Nucleus accumbens (tissue), 56 donors: ENCODE measurements at places on chromosomes 7 and 10.

GRCh38 chr7:75758491-75758890 lies 13.5 kb downstream of the CCL26 start:
- DNase-seq: no peak

DNA sequence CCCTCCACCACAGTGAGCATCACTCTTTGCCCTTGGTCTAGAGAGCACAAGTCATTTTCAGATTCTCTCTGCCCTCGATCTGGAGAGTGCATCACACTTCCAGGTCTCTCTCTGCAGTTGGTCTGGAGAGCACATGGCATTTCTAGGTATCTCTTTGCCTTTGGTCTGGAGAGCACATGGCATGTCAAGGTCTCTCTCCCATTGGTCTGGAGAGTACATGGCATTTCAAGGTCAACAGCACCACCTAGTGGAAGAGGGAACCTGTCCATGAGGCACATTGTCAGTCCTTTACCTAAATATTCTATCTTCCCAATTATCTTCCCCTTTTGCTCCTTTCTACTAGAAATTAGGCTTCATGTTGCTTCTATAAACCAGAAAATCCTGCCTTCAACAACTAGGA lies 1139.4 kb downstream of the XPNPEP1 start:
- no peak for DNase-seq

DNA sequence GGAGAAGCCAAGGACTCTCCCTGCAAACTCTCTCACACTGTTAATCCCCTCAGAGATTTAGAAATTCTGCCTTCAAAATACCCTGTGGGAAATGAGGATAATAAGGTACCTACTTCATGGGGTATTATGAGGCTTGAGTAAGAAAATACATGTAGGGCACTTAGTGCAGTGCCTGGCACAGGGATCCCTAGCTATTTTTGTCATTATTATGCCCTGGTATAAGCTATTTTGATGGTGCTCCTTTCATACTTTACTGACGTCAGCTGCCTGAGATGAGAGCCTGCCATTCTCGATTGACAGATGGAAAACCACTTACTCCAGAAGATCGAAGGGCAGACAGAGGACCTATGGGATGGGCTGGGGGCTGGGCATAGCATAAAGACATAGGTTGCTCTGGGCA lies 30.1 kb downstream of the MKX start:
- no peak for DNase-seq

DNA sequence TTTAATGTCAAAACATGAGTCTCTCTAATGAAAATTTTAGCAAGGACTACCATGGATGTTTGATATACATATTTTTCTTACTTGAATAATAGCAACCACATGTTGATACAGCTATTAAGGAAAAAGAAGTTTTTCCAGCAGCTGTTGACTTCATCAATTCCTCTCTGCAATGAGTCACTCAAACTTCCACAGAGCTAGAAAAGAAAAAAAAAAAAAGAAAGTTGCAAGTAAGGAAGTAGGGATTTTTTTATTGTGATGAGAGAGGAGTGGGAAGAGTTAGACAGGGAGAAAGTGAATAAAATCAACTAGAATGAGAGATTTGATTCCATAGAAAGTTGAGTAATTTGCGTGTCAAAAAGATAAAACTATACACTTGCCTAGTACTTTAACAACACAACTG lies 46.2 kb downstream of the CAV1 start:
- no peak for DNase-seq

- no peak for DNase-seq
Observed at GRCh38 chr10:76879116-76879913, 758.3 kb downstream of the KCNMA1 start.

DNA sequence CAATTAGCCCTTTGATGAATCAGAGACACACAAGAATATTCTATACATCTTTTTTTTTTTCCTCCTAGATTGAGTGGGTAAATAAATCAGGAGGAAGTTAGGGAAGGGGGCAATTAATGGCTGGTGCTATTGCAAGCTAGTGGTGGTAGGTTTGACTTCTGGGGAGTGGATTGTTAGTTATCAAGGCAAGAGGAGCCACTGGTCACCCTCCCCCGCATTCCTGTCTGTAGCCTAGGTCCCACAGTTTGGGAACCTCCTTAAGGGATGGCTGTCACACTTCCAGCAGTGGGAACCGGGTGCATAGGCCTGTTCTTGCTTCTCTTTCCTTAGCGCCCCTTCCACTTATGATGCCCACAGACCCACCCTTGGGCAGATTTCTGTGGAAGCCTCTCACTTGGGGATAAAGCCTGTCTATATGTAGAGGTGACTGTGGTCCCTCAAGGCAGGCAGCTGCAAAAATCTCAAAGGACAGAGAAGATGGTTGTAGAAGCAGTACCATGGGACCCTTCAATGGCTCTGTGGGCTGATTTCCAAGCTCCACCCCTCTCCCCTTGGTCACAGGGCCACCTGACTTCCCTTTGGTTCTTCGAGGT lies 2.3 kb upstream of the ADCK2 start:
- no peak for DNase-seq

- no peak for DNase-seq
Observed at GRCh38 chr7:20503278-20503950, 112.1 kb upstream of the ABCB5 start.

GRCh38 chr7:110336423-110336822 lies 754.5 kb upstream of the LRRN3 start:
- DNase-seq: no peak

DNA sequence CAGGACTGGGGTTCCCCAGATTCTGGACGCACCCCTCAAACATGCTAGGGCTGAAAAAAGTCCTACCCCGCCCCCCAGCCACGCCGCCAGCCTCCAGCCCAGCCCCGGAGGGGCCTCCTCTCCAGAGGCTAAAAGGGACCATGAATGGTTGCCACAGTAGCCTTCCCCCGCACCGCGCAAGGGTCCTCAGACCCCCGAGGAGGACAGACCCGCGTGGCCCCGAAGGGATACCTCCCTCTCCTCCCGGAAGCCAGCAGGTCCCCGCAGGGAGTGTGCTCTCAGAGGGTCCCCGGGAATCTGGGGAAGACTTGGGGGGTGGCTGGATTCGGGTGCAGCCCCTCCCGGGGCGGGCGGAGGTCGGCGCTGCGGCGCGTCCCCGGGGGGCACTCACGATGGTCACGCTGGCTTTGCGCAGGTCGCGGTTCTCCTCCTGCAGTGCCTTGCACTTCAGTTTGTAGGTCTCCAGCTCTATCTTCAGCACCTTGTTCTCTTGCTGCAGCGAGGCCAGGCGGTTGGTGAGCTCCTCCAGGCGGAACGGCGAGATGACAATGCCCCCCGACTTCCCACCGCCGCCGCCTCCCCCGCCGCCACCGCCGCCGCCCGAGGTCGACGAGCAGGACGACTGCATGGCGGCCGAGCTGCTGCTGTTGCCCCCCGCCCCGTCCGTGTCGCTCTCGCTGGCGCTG lies 482 bp downstream of the CCDC6 start:
- DNase-seq: no peak

- DNase-seq: no peak
Observed at GRCh38 chr7:128703609-128704241, 31.6 kb downstream of the GARIN1A start.

- DNase-seq: no peak
Observed at GRCh38 chr10:113893570-113893969, 39.1 kb downstream of the NHLRC2 start.

GRCh38 chr10:102113956-102114857 lies 6.0 kb downstream of the LDB1 start:
- no peak for DNase-seq

- DNase-seq: no peak
Observed at GRCh38 chr10:7272008-7272407, 138.8 kb downstream of the SFMBT2 start.

GRCh38 chr10:49617121-49618020 lies 3.5 kb downstream of the CHAT start:
- no peak for DNase-seq

DNA sequence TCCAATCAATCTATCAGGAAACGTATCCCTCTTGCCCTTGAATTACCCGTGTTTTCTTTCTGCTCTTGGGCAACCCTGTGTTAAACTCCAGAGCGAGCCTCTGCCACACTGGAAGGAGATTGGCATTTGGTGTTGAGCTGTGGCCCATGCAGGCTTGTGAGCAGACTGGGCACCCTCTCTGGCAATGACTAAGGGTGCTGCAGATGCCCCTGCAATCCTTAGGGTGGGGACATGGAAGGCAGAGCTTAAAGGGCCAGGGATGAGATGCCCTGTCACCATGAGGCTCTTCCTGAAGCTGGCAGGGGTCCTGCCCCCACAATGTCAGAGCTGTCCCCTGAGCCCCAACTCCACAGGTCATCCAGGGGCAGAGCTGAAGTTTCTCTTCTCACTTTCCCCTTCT lies 19.5 kb upstream of the FAM180A start:
- DNase-seq: no peak

DNA sequence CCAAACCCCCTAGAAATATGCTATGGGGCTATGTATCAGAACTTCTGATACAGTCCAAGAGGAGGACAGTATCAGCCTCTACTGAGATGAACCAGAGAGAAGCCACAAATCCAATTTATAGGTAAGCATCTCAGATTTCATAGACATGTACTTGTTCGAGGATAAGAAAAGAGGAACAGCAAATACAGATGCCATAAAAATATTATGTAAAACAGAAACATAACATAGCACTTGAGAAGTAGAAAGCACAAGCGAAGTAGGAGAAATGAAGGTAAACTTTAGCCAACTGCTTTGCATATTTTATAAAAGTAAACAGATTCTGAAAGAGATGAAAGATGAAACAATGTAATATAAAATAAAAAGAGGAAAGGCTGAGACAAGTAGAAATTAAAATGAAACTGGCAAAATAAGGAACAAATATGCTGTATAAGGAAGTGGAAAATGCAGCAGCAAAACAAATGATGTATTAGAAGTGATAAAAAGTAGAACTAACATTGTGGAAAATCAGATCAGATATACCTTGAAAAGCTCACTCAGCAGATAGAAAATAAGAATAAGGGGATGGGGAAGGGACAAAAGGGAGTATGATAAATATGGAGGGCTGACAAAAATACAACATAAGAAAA lies 135.1 kb downstream of the SKAP2 start:
- no peak for DNase-seq

GRCh38 chr10:79380946-79381721 lies 33.9 kb downstream of the PPIF start:
- DNase-seq: no peak

DNA sequence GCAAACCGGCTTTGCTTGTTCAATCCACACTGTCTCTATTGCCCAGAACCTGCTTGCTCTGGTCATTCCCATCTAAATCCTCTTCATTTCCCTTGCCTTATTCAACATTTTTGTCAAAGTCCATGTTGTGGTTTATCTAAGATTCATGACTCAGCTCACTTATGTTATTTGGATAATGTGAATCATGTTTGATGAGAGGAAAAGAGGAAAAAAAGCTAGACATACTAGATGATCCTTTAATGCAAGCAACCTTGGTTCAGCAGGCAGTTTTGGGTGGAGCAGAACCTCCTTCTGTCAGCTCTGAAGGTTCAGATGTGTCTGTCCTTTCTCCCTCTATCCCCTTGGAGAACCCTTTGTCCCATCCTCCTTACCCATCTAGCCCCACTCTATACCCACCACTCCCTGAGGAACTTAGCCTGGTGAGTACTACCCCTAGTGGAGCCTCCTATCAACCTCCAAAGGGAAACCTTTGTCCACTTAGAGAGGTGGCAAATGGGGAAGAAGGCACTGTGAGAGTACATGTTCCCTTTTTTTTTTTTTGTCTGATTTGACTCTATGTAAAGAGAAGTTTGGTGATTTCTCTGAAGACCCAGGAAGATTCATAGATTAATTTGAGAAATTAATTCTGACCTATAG lies 2.1 kb upstream of the SAMD9L start:
- no peak for DNase-seq

- DNase-seq: no peak
Observed at GRCh38 chr7:35699796-35700305, 4.9 kb upstream of the HERPUD2 start.

DNA sequence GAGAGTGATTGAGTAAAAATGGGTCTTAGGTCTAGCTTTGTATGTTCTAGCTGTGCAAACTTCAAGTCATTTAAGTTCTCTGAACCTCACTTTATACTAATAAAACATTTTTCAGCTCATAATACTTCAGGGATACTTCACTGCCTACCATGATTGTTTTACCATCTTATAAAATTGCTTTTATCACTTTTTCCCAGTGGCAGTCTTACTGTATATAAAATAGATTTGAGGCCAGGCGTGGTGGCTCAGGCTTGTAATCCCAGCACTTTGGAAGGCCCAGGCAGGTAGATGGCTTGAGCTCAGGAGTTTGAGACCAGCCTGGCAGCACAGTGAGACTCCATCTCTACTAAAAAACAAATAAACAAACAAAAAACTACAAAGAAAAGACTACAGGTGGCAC lies 17.4 kb downstream of the FGL2 start:
- DNase-seq: no peak

- no peak for DNase-seq
Observed at GRCh38 chr7:155331396-155331795, 33.7 kb downstream of the INSIG1 start.

DNA sequence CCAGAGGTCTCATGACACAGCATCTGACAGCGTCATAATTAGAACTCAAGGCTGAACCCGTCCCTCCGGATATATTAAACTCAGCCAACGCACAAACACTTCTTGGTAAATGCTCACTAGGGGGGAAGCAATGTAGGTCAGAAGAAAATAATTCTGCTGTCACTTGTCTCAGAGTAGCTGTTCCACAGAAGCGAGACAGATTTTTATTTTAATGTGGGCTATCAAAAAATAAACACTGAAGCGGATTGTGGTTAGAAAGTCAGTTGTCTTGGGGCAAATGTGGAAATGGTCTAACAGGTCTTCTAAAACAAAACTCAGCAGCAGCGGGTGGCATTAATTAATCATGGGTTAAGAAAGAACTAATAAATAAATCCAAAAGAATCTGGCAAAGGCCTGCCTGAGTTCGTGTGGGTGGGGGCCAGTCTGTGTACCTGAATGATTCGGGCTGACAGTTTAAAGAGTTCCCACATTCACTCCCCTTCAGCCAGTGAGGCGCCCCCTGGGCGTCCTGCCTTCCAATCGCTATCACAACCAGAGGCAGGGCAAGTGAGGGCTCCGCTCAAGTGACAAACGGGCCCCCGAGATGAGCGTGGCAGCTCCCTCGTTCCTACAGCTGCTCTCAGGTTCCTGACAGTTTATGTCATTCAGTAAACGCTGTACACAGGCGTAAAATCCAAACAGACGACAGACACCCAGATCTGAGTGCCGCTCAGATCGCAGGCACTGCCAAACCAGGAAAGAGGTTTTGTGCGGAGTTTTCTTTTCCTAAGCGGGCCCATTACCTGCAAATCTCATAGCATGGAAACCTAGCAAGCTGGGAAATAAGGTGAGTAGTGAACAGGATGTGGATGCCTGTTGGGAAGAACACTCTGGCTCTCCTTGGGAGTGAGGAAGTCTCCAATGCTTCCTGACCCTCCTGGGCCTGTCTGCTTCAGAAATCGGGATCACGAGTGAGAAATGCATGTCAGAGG lies 52.9 kb downstream of the NRAP start:
- DNase-seq: no peak

GRCh38 chr7:112136271-112137008 lies 69.8 kb downstream of the DOCK4 start:
- DNase-seq: no peak

GRCh38 chr10:49585387-49585786 lies 24.7 kb upstream of the SLC18A3 start:
- DNase-seq: no peak
